ENCODE measurements at places on chromosomes 4 and X.
A peak's percentile ranks its signal among the peaks of the same experiment; 100 is the strongest.

DNA sequence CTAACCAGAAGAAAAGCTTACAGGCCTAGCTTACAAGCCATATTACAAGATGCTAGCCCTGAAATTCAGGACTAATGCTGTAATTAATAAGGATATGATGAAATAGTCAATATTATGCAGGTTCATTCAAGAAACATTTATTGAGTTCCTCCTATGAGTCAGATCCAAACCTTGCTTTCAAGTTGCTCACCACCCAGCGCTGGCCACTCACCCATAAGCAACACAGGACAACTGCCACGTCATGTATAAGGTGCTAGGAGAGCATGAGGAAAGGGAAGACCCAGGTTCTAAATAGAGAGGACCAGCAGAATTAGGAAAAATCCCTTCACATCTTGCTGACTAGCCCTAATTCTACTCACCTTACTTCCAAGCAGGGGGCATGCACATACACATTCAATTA lies 23.3 kb downstream of the MAML3 start:
- peak; percentile 55 for DNase-seq

DNA sequence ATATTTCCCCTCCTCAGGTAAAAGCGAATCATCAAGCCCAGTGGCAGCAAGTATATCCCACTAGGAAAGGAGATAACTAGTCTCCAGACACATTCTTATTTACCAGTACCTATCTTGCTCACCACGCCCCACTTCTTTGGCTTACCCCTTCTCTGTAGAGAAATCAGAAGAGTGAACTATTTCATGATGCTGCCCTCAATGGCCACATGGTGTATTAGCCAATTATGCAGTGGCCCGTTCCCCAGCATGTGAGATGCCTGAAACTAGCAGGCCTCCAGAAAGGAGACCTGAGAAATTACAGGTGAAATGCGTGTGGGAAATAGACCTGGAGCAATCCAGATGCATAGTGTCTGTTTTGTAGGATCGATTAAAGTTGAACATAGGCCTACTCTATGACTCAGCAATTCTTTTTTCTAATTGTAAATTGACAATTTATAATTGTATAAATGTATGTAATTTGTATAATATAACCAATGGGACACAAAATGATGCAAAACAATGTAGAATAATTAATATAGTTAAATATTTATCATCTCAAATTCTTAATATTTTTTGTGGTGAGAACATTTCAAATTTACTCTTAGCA lies 87.3 kb downstream of the CXCL13 start:
- no peak for DNase-seq

- no peak for DNase-seq
Observed at GRCh38 chrX:18883961-18884765, 99.8 kb downstream of the PHKA2 start.

- DNase-seq: peak; percentile 36
Observed at GRCh38 chr4:1012034-1012739, 761 bp downstream of the FGFRL1 start.

DNA sequence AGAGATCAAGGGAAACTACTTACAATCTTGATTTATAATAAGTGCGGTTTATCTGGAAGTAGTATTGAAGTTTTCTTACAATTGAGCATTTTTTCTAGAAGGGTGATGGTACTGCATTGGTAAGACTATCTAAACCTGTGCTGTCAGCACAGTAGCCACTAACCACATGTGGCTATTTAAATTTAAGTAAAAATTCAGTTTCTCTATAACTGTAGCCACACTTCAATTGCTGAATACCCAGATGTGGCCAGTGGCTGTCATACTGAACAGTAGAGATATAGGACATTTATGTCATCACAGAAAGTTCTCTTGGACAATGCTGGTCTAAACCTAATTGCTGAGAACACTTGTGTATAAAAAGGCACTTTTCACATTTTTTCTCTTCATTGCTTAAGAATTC lies 222.7 kb downstream of the CBR4 start:
- no peak for DNase-seq

- no peak for DNase-seq
Observed at GRCh38 chr4:71404049-71404448, 65.2 kb downstream of the SLC4A4 start.

DNA sequence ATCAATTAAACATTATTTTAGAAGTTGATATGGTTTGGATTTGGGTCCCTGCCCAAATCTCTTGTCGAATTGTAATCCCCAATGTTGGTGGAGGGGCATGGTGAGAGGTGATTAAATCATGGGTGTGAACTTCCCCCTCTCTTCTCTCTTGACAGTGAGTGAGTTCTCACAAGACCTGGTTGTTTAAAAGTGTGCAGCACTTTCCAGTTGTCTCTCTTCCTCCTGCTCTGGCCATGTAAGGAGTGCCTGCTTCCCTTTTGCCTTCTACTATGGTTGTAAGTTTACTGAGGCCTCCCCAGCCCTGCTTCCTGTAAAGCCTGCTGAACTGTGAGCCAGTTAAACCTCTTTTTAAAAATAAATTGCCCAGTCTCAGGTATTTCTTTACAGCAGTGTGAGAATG lies 141.4 kb downstream of the GALNTL6 start:
- peak; percentile 33 for DNase-seq

DNA sequence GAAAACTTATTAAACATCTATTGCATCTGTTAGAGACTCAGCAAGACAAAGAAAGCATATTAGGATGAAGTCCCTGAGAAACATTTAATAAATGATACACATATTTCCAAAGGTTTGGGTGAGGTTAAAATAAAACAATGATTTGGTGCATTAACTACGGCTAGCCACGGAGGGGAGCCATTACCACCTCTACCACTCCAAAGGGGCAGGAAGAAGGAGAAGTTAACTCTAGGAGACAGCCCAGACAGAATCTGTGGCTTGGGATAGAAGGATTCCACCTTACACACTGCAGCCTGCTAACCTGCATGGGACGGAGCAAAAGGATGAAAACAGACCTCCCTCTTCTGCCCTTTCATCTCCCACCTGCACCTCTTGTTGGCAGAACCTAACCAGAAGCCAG lies 189.1 kb upstream of the C1QTNF7 start:
- DNase-seq: peak; percentile 76

DNA sequence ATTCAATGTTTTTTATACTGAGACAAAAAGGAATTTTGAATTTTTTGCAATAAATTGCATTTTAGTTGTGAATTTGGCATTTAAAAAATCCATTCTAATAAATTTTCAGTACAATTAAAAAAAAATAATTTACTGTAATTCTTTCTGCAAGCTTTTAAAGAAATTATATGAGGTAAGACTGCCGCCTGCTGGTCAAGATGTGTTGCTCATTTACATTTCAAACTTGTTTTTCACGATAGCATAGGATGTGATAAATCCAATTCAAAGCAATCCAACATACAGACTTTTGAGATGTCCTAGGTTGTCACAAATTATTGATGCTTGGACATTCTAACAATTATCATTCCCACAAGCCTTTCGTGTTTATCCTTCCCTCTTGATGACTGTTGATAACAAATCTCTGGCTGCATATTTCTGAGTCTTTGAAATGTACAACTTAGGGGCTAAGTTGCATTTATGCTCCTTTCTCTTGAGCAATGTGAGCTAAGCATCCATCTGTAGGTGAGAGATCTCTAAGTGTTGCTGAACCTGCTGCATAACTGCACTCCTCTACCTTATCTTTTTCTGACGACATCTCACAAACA lies 21.7 kb upstream of the MFAP3L start:
- peak; percentile 89 for DNase-seq

GRCh38 chr4:148776941-148777340 lies 334.7 kb upstream of the NR3C2 start:
- no peak for DNase-seq

DNA sequence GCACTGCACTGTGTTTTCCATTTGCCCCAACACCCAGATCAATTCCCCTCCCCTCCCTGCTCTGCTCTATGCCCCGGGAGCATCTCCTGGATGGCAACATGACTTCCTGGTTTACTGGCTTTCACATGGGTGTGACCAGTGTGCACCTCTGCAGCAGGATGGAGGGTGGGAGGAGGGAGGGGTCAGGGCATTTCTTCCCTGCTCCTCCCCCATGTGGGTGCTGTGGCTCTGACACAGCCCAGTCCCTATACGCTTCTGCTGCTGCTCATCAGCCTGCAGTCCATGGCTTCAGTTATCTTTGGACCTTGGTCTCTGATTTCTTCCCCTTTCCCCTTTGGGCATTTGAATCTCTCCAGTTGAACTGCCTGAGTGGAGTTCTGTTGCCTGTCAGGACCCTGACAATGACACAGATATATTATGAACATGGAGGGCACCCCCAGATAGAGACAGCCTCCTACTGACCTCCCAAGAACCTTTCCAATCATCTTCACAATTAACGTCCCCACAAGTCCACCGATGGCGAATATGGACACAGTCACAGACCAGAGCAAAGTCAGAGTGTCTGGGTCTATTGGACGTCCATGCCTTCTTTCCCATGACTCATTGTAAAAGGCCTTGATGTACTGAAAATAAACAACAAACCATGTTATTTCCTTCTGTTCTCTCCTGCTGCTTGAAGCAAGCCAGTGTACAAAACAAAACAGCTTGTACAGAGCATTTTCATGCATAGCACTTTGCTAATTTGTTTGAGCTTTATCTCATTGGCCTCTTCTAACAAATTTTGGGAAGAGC lies 24.8 kb downstream of the SLC2A9 start:
- DNase-seq: no peak

GRCh38 chr4:124322234-124323065 lies 390.1 kb downstream of the ANKRD50 start:
- DNase-seq: peak; percentile 31

GRCh38 chr4:33104273-33104672 lies 2384.1 kb downstream of the PCDH7 start:
- no peak for DNase-seq

DNA sequence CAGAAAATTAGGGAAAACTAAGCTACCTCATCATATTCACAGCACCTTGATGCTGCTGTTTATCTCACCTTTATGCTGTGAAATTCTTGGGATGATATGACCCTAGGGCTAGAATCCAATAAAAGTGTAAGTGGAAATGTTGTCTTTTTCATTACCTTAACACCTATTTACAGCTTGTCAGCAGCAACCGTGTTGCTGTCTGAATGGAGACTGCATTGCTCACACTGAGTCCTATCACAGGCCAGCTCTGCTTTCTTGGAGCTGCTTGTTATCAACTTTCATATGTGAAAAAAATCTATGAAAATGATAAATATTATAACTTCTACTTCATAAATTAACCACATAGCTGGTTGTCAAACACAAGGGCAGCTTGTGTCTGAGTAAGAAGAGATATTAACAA lies 789.5 kb downstream of the TECRL start:
- no peak for DNase-seq

DNA sequence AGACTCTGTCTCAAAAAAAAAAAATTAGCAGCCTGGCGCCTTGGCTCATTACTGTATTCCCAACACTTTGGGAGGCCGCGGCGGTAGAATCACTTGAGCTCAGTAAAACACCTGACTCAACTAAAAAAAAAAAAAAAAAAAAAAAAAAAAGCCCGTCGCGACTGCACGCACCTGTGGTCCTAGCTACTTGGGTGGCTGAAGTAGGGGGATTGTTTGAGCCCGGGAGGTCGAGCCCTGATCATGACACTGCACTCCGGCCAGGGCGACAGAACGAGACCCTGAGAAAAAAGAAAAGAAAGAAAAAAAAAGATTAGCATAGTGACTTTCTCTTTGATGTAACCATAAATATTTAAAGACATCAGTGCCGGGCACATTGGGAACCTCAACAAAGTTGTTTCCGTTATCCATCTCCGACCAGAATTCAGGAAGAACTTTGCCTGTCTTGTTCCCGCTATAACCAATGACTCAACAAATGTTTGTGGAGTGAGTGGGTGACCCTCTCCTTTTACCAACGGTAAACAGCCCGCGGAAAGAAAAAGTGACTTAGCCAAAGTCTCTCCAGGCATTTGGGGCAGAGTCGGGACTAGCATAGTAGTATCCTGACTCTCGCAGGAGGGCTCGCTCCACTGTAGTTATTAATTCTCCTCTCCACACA lies 553 bp upstream of the MED28 start:
- peak; percentile 68 for DNase-seq

- no peak for DNase-seq
Observed at GRCh38 chrX:110293658-110294057, 24.2 kb downstream of the AMMECR1 start.

DNA sequence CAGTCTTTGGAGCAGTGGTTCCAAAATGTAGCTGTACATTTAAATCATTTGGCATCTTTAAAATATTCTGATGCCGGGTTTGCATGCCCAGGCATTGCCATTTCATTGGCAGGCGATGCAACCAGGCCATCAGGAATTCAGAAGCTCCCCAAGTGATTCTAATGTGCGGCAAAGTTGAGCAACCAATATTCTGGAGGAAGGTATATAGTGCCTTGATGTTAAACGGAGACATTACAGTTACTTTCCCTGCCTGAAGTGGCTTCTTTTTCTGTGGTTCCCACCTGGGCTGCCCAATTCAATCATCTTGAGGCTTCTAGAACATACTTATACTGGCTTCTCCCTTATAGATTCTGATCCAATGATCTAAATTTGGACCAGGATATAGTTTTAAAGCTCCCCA lies 68.7 kb upstream of the PGM2 start:
- DNase-seq: no peak

DNA sequence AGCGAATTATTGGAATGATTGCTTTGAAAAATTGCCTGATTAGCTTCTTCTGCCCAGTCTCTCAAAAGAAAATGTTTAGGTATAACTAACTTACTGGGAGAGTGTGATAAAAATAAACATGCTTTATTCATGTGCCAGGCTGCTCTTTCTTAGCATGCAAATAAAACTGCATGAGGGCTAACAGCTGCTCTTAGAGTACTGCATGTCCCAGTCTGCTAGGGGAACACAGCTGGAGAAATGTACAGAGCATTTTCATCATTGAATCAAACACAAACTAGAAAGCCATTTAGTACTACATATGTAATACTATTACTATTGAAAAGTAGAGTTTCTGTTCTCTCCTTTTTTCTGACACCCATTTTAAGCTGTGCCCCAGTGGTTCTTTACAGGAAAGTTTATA lies 726.0 kb downstream of the GRID2 start:
- DNase-seq: no peak

- DNase-seq: no peak
Observed at GRCh38 chrX:49187028-49187394, 838 bp upstream of the PRICKLE3 start.

DNA sequence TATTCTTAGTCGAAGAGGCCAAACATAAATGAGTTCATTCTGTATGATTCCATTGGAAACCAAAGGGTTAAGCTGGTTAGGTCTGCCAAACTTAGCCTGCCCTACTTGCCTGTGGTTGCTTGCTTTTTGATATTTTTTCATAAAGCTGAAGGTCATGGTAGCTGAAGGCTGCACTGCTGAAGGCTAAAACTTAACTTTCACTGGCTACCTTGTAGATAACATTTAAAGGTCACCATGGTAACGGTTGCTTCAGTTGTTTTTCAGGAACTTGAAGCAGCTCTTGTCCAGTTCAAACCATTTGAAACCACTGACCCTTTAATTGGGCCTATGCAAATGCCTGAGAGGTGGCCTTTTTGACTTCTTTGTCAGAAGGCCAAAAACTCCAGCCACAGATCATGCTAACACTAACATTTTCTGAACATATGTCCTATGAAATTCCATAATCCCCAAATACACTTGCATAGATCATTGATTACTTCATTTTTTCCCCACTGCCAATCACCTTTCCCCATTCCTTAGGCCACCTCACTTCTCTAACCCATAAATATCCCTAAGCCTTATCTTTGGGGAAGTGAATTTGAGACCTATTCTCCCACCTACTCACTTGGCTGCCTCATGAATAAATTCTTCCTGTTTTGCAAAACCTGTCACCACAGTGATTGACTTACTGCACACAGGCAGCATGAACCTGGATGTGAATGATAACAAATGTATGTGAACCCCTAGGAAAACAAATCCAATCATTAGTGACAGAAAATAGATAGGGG lies 10.7 kb upstream of the SMIM10L2A start:
- DNase-seq: peak; percentile 24

- DNase-seq: no peak
Observed at GRCh38 chr4:183885205-183885720, 19.8 kb upstream of the STOX2 start.
